ENCODE measurements at places on chromosomes 7 and 10. TPM values are rescaled to one million over a fixed set of nuclear protein-coding genes. Genes with fewer than 3 reads are reported as not detected.

- no peak for DNase-seq
Measured at GRCh38 chr10:124728071-124728829, 15.9 kb downstream of the FAM53B start.

DNA sequence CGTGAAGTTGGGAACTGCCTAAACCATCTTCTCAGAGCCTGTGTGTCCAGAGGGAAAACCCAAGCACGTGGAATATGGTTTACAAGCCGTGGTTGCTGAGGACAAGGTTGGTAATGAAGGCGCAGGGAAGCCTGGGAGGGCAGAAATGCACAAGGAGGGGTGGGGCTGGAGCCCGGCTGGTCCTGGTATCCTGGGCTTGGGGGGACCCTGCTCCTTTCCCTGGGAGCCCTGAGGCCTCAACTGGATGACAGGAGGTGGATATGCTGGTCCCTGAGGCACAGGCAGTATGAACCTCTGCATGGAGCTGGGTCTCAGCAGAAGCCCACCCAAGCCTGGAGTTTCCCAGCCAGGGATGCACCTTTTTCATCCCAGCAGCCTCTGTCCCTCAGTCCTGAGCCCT, 80.3 kb upstream of the RET start:
- DNase-seq: no peak

The YAE1 gene
- 44.6 TPM for total RNA-seq

GRCh38 chr10:75722020-75722419, 290.6 kb downstream of the LRMDA start:
- DNase-seq: no peak

The SPDYE8 gene
- total RNA-seq: 0.24 TPM

DNA sequence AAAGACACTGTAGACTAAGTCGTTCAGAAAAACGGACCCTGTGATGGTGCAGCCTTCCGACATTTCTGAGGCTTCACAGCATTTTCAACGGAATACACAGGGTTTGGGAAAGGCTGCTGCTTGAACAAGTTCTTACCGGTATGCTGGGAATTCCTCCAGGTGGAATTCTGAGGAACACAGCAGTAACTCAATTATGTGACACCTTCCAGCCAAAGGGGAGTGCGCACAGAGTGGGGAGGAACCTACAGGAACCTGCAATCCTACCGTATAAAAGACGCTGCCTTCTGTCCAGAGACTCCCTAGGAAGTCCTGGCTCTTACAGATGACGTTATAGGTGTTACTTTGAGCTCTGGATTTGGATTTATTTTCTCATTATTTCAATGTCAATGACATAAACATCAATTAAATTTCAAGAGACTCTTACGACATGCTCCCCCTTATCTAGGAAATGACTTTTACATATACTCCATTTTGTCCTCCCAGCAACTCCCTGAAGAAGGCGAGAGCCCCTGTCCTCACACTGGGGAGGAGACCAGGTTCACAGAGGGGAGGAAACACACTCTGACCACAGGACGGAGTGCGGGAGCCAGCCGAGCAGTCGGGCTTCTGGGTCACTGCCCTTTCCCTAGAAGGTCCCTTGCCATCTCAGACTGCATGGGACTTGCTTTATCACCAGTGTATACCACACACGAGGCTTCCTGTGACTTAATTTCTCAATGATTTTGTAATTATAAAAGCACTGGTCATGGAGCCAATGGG, 27.9 kb downstream of the VIPR2 start:
- DNase-seq: no peak

The FGFBP3 gene
- not detected for total RNA-seq

GRCh38 chr7:2720024-2720423, 32.0 kb downstream of the AMZ1 start:
- DNase-seq: no peak

DNA sequence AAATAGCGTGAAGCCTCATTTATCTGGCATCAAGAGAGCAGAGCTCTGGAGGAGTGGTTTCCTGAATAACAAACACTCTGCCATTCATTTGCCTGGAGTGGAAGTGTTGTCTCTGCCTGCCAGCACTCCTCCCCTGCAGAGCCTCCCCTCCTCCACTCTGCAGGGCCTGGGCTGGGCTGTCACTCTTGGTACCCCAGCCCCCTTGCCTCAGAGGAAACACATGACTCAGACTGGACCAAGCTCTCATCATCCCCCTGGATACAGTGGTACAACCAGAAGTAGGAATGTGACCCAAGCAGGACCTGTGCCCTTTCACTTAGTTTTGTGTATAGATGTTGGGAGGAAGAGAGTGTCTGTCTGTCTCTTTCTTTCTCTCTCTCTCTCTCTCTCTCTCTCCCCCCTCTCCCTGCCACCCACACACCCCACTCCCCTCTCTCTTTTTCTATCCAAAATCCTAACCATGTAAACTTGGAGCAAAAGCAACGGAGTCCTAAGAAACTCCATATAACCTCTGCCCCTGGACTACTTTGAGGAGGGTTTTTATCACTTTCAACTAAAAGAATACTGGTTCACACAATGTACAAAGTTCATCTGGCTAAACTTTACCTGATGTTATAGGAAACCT, 43.9 kb downstream of the DOCK4 start:
- DNase-seq: no peak

- DNase-seq: no peak
Measured at GRCh38 chr10:70201105-70201504, 30.8 kb upstream of the SAR1A start.

- DNase-seq: no peak
Measured at GRCh38 chr7:96928965-96929364, 76.4 kb upstream of the DLX6 start.

The GATA3 gene
- total RNA-seq: not detected

DNA sequence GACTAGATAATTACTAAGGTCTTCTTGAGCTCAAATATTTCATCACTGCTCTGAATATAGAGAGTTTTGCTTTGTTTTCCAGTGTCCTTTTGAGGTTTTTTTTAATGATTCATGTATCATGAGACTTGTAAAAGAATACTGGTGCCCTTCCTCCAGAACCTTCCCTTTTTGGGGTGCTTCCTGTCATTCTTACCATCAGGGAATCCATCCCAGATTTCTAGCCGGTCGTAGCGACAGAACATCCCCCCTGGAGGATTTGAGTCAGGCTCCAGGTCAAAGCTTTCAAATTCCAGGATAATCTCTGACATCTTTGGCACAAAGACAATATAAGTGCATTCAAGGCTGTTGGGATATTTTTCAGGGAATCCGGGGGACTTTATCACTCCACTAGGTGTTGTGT, 71.0 kb downstream of the NRP1 start:
- no peak for DNase-seq

DNA sequence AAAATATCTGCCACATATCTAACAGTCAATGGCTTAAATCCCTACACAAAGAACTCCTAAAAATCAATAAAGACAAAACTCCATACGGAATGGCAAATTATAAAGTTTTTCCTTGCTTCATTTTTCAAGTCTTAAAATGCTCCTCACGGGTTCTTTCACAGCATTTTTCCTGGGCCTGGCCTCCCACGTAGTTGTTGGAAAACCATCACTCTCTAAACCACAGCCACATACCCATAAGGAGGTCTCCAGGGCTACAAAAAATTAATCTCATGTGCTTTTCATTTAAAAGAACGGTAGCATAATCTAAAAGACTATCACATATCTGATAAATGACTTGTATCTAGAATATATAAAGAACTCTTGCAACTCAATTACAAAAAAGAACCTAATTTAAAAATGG, 2.9 kb downstream of the COA1 start:
- no peak for DNase-seq

DNA sequence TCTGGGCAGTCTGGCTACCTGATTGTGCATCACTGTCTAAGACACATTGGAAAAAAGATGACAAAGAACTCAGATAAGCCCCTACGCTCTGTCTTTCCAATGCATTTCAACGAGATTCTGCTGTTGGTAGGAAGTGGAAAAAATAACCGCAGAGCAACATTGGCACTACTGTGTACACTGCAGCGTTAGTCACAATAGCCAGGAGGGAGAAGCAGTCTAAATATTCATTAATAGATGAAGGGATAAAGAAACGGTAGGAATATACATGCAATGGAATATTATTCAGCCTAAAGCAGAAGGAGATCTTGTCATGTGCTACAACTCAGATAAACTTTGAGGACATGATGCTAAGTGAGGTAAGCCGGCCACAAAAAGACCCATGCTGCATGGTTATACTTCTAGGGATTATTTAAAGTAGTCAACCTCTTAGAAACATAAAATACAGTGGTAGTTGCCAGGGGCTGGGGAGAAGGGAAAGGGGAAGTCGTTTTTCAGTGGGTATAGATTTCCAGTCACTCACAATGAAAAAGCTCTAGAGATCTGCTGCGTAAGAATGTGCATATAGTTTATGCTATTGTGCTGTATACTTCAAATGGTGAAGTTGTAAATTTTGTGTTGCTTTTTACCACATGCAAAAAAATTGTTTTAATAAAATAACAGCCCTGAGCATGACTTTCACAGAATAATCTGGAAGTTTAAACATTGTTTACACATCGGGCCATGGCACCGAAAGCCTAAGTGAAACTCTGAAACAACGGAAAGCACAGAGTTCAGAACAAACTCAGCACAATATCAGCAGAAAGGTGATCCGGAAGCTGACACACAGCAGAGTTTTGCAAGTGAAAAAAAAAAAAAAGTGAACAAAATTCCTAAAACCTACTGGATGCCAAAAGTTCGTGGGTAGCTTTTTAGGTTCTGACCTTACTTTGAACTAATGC, 40.1 kb downstream of the ELMO1 start:
- no peak for DNase-seq

GRCh38 chr10:72911758-72912157, 18.2 kb downstream of the OIT3 start:
- DNase-seq: no peak

Measured in SJSA1 (cell line).